ENCODE measurements at places on chromosomes 6 and 20. TPM values are rescaled to one million over a fixed set of nuclear protein-coding genes. Genes with fewer than 3 reads are reported as not detected.

Gene COL20A1
- total RNA-seq = not detected

Gene SLC22A16
- total RNA-seq = not detected

GRCh38 chr6:30727920-30728553, 7.9 kb downstream of the TUBB start:
- peak; percentile 57 for DNase-seq

DNA sequence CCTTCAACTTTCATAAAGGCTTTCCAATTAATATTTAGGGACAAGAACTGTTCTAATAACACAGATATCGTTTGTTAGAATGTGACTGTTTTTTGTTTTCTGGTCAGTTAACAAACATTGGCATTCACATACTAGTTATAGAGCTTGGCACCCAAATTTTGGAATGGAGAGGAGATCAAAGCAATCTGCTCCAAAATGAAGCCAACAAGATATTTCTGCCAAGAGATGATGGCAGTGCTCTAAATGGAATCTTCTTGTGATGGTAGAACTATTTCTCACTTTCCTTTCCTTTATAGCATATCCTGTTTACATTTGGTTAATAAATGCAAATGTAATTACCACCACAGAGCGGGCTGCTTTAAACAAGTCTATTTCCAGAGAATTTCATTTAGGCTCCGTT, 208.3 kb upstream of the RIMS1 start:
- no peak for DNase-seq

- DNase-seq = no peak
These were observed 261.2 kb downstream of the CLIC5 start for GRCh38 chr6:45754432-45754831.

Gene SLC18B1
- total RNA-seq = 3.8 TPM

DNA sequence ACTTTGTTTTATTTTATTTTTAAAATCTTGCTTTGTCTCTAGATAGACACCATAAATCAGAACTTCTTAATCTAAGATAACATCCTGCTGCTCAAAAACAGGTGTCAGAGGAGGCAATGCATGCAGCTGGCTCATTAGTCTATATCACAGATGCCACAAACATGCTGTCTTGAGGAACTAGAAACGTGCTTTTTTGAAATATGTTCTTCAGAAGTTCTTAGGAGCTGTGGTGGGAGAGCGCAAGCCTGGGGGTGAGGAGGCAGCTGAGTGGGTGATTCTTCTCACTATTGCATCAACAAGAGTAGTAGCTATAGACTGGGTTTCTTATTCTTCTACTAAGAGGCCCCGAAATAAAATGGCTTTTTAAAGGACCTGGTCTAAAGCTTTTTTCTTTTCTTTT, 23.4 kb downstream of the IL22RA2 start:
- DNase-seq = peak; percentile 39

Gene SLC13A3
- total RNA-seq = not detected

Gene HLA-DRB5
- 5.1 TPM for total RNA-seq

Data from activated CD4-positive, alpha-beta T cell treated with anti-CD3 and anti-CD28 coated beads, Interleukin-2, amount 10 ng/mL, durations not matched to agents 24 days and 14 days (primary cell).